ENCODE measurements at places on chromosomes 12 and 14.

DNA sequence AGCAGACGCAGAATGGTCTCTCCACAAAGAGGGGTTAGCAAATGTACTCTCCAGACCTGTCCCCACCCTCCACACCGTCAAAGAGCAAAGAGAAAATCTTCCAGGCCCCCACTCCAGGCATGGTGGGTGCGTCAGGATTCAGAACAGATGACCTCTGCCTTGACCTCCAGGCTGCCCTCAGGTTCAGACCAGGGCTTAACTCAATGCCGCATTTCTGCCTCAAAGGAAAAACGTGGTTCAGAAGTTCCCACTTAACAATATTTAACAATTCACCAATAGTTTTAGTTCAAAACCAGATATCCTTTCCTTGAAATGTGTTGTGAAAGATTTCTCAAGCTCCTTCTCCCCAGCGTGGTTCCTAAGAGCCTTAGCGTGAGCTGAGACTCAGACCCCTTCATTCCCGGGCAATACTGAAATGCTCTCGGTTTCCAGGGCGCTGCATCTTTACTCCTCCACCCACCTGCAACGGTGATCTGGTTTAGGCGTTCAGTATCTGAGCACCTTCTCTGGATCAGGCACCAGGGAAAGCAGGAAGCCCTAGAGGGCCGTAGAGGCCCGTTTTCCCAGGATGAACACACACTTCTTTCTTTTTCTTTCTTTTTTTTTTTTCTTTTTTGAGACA, 22.9 kb downstream of the HSP90AA1 start:
- no peak for DNase-seq

- no peak for DNase-seq
Observed at GRCh38 chr14:37142835-37143401, 29.5 kb downstream of the SLC25A21 start.

DNA sequence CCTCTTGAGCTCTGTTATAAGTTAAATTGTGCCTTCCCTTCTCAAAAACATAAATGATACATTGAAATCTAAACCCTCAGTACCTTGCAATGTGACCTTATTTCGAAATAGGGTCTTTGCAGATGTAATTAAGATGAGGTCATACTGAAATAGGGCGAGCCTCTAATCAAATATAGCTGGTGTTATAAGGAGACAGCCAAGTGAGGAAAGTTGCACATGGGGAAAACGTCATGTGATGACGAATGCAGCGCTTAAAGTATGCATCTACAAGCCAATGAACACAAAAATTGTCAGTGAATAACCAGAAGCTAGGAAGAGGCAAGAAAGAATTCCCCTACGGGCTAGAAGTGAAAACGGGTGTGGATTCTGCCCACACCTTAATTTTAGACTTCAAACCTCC, 305.2 kb upstream of the FOXG1 start:
- DNase-seq: no peak

- no peak for DNase-seq
Observed at GRCh38 chr12:53324113-53324778, 2.8 kb upstream of the AAAS start.

GRCh38 chr14:24837280-24838046, 203.5 kb upstream of the GZMB start:
- DNase-seq: no peak

DNA sequence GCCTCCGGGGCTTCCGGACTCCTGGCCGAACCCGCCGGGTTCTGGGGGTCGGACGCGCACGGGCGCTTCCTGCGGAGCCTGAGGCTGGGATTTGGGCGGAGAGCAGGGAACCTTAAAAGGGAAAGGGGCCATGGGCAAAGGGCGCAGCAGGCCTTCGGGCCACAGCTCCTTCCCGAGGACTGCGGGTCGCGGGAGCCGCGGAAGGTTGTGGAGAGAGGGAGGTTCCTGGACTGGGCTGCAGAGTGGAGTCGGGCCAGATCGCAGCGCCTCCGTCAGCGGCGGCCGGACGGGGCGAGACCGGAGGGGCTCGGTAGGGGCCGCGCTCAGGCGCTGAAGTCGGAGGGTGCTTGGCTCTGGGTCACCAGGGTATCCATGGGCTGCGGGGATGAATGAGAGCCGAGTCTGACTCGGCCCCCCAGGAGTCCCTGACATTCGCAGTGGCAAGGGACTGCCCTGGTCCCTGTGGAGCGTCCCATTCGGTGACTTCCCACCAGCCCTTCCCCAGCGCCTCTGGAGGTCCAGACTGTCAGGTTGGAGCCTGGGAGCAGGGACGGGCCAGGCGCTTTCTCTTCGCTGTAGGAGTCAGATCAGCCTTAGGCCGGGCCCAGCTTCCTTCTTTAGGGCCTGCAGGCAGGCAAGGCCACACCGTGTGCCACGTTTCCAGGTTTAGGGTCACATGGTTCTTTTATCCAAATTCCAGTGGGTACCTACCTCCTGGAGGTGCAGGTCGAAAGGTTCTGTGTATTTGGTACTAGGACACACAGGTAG, 938 bp upstream of the SLC25A29 start:
- DNase-seq: peak; percentile 20

- peak; percentile 51 for DNase-seq
Observed at GRCh38 chr14:95741038-95741490, 27.1 kb upstream of the TCL1A start.

GRCh38 chr12:3152892-3153291, 75.7 kb downstream of the TSPAN9 start:
- DNase-seq: no peak

DNA sequence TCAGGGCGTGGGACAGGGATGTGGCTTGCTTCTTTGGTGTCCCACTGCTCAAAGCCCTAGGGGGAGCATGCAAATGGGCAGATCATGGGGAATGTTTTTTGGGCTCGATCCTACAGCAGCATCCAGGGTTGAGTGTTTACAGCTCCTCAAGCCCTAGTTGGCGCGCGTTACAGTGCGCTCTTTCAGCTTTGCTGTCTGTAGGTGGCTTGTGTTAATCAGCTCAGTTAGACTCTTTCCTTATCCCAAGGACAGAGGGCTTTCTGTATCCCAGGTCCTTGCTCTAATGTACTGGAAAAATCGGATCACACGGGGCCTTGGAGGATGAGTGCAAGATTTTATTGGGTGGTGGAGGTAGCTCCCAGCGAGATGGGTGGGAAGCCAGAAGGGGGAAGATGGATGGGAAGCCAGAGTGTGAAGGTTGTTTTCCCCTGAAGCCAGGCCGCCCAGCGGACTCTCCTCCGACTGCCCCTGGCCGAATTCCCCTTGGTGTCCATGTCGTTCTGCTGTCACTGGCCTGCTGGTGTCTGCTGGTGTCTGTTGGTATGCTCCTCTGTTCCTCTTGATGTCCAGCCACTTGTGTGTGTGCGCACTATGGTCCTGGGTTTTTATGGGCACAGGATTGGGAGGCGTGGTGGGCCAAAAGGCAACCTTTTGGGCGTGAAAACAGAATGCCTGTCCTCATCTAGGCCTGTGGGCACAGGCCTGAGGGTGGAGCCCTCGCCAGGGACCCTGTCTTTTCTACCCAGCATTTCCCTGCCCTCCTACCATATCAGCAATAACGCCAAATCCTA, 10.7 kb upstream of the TXNRD1 start:
- no peak for DNase-seq

DNA sequence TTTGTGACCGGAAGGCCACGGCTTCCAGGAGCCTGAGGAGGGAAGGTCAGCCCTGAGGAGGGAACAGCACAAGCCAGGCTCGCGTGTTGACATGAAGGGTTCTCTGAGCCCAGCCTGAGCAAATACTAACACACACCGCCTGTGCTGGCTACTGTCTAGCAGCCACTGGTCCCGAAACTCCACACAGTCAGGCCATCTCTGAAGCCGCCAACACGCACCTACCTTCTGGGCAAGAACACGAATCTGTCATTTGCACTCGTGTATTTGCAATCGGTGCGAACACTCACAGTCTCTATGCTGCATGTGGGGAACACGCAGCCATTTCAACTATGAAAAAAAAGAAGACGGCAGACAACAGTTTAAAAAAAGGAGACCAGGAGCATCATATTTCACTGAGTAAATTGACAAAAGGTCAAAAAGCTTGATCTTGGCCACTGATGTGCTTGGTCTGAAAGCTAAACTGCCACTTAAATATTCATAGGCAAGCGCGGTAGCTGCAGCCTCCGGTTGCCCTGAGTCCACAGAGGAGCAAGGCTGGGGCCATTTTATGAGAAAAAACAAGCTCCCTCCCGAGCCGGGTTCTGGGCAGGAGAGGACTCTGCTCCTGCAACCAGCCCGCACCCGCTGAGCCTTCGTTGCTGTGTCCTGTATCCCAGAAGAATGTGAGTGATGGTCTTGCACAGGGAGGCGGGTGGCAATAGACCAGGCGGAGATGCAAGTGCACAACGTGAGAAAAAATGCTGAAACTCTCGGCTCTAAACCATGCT, 57.8 kb downstream of the RIMBP2 start:
- DNase-seq: no peak

DNA sequence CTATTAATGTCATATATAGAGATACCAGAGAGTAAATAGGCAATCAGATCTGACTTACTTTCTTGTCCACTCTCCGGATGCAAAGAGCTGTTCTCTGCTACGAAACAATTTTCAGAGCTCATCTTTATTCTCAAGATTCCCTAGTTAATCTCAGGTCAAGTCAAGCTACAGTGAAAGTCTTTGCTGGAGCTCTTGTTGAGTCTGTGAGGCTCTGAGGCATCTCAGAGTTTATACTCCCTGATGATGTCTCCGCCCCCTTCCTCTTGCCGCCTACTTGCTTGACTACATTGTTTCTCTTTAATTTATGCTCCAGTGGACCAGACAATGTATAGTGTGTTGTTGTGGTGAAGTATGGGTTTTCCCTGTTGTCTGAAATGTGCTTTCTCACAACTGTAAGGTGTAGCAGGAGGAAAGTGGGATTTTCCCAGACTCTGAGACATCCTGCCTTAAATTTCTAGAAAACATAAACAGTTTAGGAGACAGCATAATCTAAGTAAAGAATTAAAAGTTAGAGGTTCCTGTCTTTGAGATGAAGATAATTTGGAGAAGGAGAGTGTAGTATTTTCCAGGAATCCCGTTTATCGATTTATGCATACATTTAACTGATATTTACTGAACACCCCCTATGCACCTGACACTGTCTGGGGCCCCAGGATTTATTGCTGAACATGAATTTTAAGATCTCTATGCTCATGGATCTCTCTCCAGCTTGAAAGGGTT, at the start of gene CD69:
Gene CD69 (minus strand): TSS at position 203 of the 720 bp plus-strand sequence. CDS start 81 bp downstream, at position 122.
- no peak for DNase-seq

GRCh38 chr14:59308673-59309072, 120.2 kb downstream of the DAAM1 start:
- DNase-seq: no peak

DNA sequence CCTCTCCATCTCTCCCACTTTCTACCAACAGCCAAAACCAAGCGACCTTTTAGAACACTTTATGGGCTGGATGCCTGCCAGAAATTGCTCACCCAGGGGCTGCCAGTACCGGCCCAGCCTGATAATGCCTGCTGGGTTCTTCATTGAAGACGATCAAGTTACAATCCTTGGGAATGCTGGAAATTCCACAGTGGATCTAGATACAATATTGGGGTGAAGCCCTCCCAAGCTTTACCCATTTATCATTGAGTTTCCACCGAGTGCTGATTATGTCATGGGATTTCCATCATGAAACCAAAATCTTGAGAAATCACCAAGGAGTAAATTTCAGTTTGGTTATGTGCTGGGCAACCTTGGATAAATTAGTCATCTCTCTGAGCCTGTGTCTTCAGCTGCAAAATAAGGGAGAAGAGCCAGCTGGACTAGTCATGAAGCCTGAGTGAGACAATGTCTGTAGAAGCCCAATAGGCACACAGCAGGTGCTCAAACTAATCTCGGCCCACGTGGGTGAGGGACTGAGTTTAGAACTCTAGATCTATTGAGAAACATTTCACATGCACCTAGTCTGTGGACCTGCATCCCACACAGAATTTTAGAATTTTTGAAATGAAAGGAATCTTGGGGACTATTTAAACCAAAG, 75.5 kb upstream of the CLMN start:
- no peak for DNase-seq

GRCh38 chr14:100443603-100444002, 120.5 kb downstream of the SLC25A47 start:
- DNase-seq: no peak

GRCh38 chr12:68497702-68498101, 113.0 kb upstream of the RAP1B start:
- no peak for DNase-seq

GRCh38 chr12:17829813-17830212, 260.2 kb downstream of the RERGL start:
- DNase-seq: no peak

GRCh38 chr14:104359969-104360442, 219.6 kb upstream of the C14orf180 start:
- no peak for DNase-seq

GRCh38 chr12:21972055-21972454, 30.8 kb upstream of the ABCC9 start:
- DNase-seq: no peak

- no peak for DNase-seq
Observed at GRCh38 chr12:96255077-96255476, 60.9 kb downstream of the ELK3 start.

DNA sequence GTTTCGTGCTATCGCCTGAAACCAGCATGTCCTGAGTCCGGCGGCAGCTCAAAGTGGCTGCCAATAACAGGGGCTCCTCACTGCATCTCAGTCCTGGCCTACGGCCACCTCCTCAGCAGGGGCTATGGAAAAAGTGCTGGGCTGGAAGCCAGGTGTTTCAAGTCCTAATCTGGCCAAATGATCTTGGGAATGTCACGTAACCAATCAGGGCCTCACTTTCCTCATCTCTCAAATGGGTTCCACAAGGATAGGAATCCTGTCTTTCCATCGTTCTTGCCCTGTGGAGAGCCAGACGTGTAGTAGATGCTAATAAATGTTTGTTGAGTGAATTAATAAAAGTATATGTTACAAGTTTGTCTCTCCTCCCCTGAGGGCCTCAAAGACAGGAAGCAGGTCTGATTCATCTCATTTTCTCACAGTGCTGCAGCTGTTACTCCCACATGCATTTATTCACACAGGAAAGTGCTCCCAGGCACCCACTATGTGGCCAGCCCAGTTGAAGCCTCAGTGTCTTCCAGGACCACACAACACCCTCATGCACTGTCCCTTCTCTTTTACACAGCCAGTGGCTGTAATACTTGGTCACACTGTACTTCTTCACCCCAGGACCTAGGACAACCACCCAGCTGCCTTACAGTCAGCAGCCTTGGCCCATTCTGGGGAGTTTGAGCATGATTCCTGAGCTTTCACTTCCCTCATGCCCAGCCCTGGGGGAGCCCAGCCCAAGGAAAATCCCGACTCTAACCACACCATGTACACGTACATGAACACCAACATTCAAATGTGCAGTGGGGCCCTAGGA, 5.0 kb downstream of the CMKLR1 start:
- no peak for DNase-seq
